ENCODE measurements at places on chromosomes 5 and 9.
A peak's percentile ranks its signal among the peaks of the same experiment; 100 is the strongest.

DNA sequence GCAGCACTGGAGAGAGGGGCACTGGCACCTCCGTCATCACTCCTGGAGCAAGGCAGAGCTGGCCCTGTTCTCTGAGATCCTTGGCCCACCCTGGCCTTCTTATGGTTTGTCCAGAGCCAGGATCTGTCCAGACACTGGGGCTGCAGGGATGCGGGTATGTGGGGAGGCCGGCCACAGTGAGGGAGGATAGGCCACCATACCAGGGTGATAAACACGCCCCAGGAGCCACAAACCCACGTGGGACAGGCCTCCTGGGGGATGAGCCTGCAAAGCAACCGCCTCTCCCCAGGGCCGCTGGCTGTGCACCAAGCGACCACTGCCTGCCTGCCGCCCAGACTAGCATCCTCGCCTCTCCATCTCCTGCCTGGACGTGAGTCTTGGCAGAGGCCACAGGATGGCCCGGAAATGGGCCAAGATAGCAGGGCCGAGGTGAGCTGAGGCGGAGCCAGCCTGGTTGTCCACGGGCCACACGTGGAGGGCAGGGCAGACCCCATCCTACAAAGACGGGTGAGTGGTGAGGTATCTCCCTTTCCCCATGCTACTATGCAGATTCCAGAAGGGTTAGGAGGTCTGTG is 4.5 kb downstream of the OBP2A start:
- no peak for DNase-seq

DNA sequence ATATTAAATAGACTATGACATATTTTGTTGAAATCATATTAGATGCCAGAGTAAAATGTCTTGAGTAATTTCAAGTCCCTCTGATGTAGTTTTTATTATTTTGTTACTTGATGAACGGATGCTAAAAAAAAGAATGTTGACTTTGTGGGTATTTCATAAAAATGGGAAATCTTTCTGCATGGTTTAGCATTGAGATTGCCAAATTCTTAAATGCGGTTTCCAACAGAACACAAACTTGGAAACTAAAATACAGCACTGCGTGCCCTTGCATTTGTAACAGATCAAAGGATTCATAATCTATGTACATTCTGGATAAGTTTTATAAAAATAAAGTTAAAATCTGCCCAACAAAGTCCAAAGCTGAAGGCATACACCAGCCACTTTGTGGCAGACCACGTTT is 425.5 kb upstream of the DAB2 start:
- no peak for DNase-seq

DNA sequence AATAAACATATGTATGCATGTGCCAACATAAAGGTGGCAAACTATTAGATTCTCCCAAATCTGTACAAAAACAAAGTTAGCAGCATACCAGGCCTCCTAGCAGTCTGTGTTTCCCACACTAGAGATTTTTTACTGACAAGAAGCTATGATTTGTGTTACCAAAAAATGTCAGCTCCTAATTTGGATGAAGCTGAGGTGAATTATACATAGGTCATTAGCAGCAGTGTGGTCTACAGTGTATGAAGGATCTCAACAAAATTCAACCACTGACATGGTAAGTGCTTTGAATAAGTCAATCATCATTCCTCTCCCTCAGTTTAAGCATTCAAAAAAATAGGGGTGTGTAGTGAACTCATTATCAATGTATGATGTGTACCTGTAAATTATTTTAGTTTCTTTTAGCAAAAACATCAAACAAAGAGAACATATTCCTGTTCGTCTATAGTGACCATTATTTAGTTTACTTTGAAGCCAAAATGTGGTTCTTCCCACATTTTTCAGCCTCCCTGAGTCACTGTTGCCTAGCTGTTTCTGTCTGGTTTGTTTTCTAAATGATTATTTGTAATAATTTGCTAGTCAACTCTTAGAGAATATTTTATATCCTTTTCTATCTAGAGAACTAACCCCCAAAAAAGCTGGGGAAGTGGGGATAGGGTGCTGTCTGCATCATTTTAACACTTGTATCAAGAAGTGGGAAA is 52.1 kb upstream of the RGMB start:
- DNase-seq: no peak

DNA sequence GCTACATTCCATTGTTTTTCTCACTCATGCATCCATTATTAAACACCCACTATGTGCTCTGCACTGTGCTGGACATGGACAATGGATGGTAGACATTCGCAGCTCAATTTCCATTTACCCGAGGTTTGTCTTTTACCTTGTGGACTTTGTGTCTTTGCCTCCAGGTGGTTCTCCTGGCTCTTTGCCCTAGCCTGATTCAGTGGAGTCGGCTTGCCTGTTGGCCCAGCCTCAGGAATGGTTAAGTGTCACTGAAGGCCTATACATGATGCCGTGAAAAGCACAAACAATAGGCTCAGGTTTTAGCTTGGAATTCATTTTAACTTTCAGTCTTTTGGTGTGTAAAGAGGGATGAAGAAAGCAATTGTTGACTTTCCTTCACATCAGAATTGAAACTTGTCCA is 16.5 kb upstream of the DMRT3 start:
- DNase-seq: no peak

DNA sequence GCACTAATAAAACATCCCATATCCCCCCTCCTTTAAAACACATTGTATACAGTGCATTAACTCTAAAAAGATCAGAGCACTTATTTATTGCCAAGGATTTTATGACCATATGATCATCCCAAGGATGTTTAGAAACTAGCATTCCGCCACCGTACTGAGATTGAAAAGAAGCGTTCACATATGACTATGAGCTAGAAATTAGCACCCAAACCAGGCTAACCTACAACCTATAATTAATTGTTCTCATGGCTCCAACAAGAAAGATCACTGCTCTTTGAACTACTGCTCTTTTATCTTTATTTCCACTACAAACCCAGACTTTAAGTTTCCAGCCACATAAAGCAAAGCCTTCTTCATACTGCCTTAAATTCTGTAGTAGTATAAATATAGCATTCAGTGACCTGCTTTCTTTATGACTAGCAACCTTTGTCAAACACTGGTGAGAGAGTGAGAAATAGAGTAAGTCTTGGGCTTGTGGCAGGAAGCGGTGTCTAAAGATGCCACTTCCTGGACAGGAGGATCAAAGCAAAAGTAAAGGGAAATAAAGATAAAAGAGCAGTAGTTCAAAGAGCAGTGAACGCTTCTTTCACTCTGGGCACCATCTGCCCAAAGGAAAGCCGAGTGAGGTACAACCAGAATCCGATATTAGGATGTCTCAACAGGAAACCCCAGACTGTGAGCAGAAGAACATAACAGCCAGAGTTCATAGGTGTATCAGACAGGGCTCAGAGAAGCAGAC is 151.1 kb upstream of the ERCC6L2 start:
- DNase-seq: peak; percentile 24
